Endodermal cell (in vitro differentiated cells): ENCODE measurements at places on chromosomes 5 and 9.

DNA sequence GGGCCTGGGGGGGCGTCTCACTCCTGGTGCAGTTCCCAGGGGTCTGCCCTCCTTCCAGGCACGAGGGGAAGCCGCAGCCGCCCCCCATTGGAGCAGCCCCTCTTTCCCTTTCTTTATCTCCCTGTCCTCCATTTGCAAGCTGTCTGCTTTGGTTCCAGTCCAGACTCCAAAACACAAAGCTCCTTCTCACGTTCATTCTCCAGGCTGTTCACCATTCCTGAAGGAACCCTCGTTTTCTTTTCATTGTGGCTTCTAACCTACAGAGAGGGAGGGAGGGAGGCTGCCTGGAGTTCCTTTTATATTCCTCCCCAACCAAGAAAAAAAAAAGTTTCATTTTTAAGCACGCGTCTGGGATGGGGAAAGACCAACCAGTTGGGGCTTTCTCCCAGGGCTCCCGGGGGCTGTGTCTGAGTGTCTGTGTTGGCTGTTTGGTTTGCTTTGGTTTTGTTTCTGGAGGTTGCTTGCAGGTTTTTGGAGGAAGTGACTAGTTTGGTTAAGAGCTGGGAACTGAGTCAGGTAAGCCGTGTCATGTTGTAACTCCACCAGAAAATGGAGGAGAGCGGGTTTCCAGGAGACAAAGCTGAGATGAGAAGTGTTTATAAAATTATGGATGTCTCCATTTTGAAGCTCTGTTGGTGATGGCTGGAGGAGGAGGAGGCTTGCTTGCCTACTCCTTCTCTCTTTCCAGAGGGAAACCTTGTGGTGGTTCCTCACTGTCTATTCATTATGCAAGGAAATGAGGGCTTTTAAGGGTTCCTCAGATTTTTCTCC, 1.6 kb downstream of the ZNF462 start:
- H3K36me3 ChIP-seq, result no peaks in the 10 kb centered on the region
- H3K27me3 ChIP-seq, result peaks cover 5% of the 10 kb centered on the region
- H3K4me3 ChIP-seq, result peak overlapping the region; percentile 97

DNA sequence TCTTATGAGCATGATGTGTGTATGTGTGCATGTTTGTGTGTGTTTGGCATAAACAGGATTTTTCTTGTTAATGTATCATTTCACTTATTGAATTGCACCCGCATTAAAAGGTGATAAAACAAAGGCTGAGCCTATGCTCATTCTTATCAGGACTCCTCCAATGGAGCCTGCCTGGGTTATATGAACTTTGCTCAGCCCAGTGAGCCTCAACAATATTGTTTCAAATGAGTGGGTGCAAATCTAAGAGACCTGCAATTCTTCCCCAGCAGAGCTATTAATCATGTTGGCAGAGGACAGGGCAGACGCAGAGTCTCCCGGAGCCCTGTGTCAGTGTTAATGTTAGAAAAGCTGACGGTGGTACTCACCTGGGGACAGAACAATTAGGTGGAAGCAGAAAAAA, 71.6 kb downstream of the SH3RF2 start:
- no peak for DNase-seq
- no peak overlapping the region for H3K4me3 ChIP-seq
- H3K4me1 ChIP-seq, result no peaks in the 10 kb centered on the region
- no peaks in the 10 kb centered on the region for H3K36me3 ChIP-seq

DNA sequence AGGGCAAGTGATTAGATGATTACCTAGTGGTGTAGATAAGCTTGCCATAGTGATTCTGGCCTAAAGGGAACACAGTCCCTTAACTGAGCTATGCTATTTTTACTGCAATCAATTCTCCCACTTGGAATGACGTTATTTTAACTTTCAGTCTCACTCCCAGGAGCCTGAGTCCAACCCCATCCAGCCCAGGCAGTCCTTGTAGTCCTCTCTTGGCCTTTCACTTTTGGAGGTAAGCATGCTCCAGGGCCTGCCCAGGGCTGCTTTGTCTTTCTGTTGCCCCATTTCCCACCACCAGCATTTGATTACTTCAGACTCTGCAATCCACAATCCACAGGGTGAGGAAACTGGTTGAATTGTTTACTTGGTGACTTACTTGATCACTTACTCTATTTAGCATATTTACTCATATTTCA, 233.0 kb downstream of the CD180 start:
- H3K27ac ChIP-seq, result no peak overlapping the region
- peak; percentile 85 for DNase-seq
- H3K4me1 ChIP-seq, result peaks cover 9% of the 10 kb centered on the region
- no peaks in the 10 kb centered on the region for H3K27me3 ChIP-seq
- no peaks in the 10 kb centered on the region for H3K36me3 ChIP-seq

DNA sequence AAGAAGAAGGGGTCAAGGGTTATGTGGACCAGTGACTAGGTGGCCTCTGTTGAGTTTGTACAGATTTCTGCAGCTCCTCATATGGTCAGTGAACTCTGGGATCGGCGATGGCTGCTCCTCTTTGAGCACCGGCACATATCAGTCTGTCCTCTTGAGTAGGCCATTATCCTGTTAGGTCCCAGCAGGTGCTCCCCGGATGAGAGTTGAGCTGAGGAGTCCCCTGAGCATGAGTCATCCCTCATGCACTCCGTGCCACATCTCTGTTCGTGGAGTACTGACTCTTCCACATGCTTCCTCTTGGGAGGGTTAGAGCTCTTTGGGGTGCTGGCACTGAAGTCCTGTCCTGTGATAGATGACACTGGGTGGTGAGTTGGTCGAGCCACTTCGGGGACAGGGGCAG, 143.7 kb downstream of the PTTG1 start:
- H3K36me3 ChIP-seq, result no peaks in the 10 kb centered on the region
- peak; percentile 55 for DNase-seq
- H3K27ac ChIP-seq, result no peak overlapping the region
- H3K4me1 ChIP-seq, result no peaks in the 10 kb centered on the region
- H3K4me3 ChIP-seq, result no peak overlapping the region
- H3K27me3 ChIP-seq, result no peaks in the 10 kb centered on the region

DNA sequence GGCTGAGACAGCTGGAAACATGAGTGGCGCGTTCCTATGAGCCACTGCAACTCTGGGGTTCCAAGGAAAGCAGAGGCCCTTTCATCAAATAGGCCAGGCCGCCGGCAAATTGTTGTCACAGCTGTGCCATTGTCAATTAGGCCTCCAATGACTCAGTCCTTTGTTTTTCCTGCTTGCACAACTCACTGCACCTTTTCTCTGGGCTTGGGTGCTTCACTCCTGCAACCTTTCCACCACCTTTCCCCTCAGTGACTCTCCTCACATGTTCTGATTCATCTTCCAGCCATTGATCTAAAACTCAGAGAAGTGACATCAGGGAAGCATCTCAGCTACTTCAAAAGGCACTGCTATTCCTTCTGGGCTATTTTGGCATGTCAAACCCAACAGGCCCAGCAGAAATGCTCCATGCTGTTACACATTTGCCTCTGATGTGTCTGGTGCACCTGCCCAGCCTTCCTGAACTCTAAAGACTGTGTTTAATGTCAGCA, 653.7 kb downstream of the NR2F1-AS1 start:
- no peak for DNase-seq
- H3K4me3 ChIP-seq, result no peak overlapping the region

DNA sequence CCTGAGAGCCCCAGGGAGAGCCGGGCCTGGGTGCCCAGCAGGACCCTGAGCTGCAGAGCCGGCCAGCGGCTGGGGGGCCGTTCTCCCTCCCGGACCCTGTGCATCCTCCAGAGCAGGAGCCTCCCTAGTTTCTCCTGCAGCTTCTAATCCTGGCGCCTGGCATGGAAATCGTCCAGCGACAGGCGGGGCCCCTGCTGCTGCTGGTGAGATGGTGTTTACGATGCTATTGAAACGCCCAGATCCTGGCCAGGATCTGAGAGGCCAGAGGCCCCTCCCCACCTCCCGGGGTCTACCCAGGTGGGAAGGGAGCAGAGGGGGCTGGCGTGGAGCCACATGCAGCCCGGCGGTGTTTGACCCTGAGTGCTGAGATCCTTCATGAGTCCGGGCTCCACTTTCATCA, 38.2 kb upstream of the CEP72 start:
- DNase-seq, result peak; percentile 32
- no peak overlapping the region for H3K27ac ChIP-seq
- no peaks in the 10 kb centered on the region for H3K27me3 ChIP-seq
- H3K4me1 ChIP-seq, result no peaks in the 10 kb centered on the region

DNA sequence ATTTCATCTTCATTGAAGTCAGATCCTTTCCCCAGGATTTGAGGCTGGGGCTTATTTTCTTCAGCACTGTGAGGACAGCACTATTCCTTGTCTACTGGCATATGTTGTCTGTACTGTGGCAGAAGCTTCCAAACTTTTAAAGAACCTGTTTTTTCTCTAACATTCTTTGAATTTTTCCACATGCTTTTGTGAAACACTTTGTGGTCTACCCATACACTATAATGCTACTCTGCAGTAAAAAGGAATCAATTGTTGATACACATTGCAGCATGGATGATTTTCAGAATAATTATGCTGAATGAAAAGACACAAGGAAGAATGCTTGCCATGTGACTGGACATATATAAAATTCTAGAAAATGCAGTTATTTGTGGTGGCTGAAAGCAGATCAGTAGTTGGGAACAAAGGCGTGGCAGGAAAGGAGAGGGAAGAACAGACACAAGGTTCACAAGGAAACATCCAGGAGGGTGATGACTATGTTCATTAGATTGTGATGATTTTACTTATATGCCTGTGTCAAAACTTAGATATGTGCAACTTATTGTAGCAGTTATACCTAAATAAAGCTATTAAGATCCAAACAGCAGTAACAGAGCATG, 96.8 kb downstream of the WNK2 start:
- H3K27ac ChIP-seq, result no peak overlapping the region
- DNase-seq, result no peak
- H3K4me3 ChIP-seq, result no peak overlapping the region
- no peaks in the 10 kb centered on the region for H3K27me3 ChIP-seq
- no peaks in the 10 kb centered on the region for H3K36me3 ChIP-seq
- peaks cover 4% of the 10 kb centered on the region for H3K4me1 ChIP-seq

- DNase-seq, result peak; percentile 92
- H3K27ac ChIP-seq, result no peak overlapping the region
- H3K4me3 ChIP-seq, result no peak overlapping the region
- H3K4me1 ChIP-seq, result no peaks in the 10 kb centered on the region
- no peaks in the 10 kb centered on the region for H3K27me3 ChIP-seq
These were observed 97.4 kb upstream of the TRIM32 start for GRCh38 chr9:116589392-116590354.

DNA sequence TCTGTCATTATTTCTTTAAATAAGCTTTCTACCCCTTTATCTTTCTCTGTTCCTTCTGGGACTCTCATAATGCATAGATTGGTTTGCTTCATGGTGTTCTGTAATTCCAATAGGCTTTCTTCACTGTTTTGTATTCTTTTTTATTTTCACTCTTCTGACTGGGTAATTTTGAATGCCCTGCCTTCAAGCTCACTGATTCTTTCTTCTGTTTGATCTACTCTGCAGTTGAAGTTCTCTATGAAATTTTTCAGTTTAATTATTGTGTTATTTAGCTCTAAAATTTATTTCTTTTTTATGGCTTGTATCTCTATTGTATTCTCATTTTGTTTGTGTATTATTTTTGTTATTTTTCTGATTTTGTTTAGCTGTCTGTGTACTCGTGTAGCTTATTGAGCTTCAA, 89.3 kb upstream of the SLCO4C1 start:
- H3K27ac ChIP-seq, result no peak overlapping the region
- H3K27me3 ChIP-seq, result no peaks in the 10 kb centered on the region
- H3K36me3 ChIP-seq, result no peaks in the 10 kb centered on the region
- H3K4me1 ChIP-seq, result no peaks in the 10 kb centered on the region
- no peak overlapping the region for H3K4me3 ChIP-seq

DNA sequence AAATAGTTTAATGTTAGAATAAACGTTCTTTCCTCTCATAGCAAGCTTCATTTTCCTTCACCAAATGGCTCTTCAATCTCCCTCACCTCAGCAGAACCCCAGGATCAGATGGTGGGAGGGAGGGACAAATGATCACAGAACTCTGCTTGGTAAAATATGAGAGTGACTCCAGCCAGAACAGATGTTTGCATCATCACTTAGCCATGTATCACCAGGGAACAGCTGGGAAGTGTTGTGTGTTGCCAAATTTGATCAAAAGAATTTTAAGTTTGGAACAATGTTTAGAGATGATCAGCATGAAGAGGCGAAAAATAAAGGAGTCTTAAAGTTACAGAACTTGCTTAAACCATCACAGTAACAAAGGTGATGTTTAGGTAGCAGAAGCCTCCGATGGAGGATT, 115.7 kb downstream of the FRMD3 start:
- no peaks in the 10 kb centered on the region for H3K36me3 ChIP-seq
- no peaks in the 10 kb centered on the region for H3K4me1 ChIP-seq
- H3K27ac ChIP-seq, result no peak overlapping the region
- no peak overlapping the region for H3K4me3 ChIP-seq

DNA sequence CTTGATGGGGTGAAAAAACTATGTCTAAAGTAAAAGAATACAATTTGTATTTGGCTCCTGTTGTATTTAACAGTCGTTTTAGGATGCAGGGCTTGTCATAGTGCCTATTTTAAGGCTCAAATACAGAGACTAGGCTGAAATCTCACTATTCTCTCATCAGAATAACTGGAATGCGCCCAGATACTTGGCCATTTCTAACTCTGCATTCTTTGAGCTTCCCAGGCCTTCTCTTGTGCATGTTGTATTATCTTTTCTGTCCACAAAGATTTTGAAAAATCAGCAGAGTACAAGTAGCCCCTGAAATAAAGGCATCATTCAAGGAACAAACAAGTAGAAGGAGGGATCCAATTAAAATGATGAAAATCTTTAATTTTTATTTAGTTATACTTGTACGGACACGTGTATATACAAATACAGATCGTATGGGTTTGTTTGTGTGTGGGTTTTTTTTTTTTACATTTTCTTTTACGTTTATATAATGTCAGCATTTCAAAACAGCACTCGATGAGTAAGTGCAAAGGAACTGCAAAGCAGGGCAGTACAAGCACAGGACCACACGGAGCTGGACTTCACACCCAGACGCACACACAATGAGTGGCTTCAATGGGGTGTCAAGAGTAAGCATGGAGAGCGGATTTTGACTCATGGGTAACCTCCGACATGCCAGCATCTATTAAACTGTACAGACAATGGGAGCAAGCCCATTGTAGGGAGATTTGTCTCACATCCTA, 294.0 kb downstream of the EFNA5 start:
- H3K4me3 ChIP-seq, result no peak overlapping the region
- H3K27me3 ChIP-seq, result no peaks in the 10 kb centered on the region
- peak overlapping the region; percentile 16 for H3K27ac ChIP-seq
- H3K36me3 ChIP-seq, result peaks cover 22% of the 10 kb centered on the region
- no peaks in the 10 kb centered on the region for H3K4me1 ChIP-seq

- DNase-seq, result no peak
- H3K36me3 ChIP-seq, result peaks cover 13% of the 10 kb centered on the region
- no peak overlapping the region for H3K4me3 ChIP-seq
- no peaks in the 10 kb centered on the region for H3K4me1 ChIP-seq
- peak overlapping the region; percentile 24 for H3K27ac ChIP-seq
These were observed 129.2 kb downstream of the MYO10 start for GRCh38 chr5:16806711-16807546.

DNA sequence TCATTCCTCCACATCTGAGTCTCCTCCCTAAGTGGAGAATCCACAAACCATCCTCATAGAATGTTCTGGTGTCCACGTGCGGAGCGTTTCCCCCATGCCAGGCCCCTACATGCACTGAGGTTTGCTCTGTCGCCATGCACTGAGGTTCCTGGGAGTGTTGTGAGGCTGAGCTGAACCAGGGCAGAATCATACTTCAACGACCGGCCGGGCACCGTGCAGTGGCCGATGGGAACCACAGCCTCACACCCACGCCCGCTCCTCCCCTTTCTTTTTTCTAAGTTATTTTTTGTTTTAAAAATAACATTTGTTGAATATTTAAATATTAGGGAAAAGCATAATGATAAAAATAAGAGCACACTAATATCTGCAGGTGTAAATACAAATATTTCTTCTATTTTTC, 260.4 kb upstream of the IRX4 start:
- H3K4me3 ChIP-seq, result no peak overlapping the region
- DNase-seq, result no peak
- no peaks in the 10 kb centered on the region for H3K27me3 ChIP-seq
- no peaks in the 10 kb centered on the region for H3K4me1 ChIP-seq
- no peak overlapping the region for H3K27ac ChIP-seq
